PC-9 (cell line): ENCODE measurements at places on chromosomes 3 and 15. TPM values are rescaled to one million over a fixed set of nuclear protein-coding genes. Genes with fewer than 3 reads are reported as not detected.

DNA sequence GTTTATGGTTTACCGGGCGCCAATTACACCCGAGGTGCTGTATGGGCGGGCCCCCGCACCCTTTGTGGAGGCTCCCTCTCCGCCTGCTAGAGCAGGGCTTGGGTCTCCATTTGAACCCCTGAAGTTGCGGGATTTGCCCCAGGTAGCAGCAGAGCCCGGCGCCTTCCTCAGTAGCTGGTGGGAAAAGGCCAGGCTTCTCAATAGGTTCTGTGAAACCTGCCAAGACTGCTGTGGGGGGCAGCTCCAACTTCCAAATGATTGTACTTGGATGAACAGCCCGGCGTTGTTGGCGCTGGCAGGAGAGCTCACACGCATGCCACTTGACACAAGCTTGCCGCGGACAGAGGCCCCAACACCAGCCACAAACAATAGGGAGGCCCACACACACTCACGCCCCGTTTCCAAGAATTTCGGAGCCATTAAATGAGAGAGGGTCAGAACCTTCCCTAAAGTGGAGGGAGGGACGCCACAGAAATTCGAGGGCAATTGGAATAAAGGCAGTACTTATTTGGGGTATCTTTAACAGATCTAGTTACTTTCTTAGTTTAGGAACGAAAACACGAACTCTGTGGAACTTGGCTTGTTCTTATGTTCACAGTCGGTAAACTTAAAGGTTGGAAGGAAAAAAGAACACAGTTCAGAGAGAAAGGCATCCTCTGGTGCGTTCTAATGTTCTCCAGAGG lies 1.4 kb downstream of the EPHB3 start:
- H3K27ac ChIP-seq = no peak overlapping the region
- peaks cover 12% of the 10 kb centered on the region for H3K27me3 ChIP-seq
- DNase-seq = no peak
- H3K36me3 ChIP-seq = no peaks in the 10 kb centered on the region

DNA sequence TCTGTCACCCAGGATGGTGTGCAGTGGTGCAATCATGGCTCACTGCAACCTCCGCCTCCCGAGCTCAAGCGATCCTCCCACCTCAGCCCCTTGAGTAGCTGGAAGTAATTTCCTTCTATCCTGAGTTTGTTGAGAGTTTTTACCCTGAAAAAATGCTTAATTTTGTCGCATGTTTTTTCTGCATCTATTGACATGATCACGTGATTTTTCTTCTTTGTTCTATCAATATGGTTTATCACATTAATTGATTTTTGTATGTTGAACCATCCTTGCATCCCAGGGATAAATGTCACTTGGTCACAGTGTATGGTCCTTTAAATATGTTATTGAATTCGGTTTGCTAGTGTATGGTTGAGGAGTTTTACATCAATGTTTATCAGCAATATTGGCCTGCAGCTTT lies 11.9 kb upstream of the OR5K4 start:
- no peak overlapping the region for H3K4me3 ChIP-seq
- no peaks in the 10 kb centered on the region for H3K36me3 ChIP-seq
- no peak for DNase-seq
- no peaks in the 10 kb centered on the region for H3K4me1 ChIP-seq
- H3K27ac ChIP-seq = no peak overlapping the region
- H3K27me3 ChIP-seq = no peaks in the 10 kb centered on the region

Gene ISL2
- total RNA-seq = 0.24 and 0.63 TPM in 2 replicates

DNA sequence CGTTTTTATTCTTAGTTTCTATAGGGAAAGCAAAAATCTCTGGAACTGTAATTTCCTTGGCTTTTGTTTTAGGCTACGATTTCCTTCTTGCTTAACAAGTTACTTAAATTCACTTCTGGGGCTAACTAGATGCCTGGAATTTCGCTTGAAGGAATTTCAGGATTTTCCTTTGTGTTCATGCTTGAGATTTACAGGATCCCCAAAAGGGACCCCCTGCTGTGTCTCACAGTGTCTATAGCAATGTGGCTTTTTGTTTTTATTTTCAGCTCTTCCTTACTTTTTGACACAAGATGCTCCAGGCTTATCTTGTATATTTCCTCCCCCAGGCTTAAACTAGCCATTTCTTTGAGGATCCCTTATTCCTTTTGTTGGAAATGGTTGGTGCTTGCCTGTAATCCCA lies 95.5 kb upstream of the DPPA4 start:
- no peak overlapping the region for H3K4me3 ChIP-seq
- no peaks in the 10 kb centered on the region for H3K27me3 ChIP-seq
- H3K4me1 ChIP-seq = no peaks in the 10 kb centered on the region

GRCh38 chr15:52483707-52484106 lies 45.0 kb downstream of the MYO5A start:
- H3K4me3 ChIP-seq = no peak overlapping the region
- no peak for DNase-seq
- no peaks in the 10 kb centered on the region for H3K27me3 ChIP-seq
- no peak overlapping the region for H3K27ac ChIP-seq
- no peaks in the 10 kb centered on the region for H3K4me1 ChIP-seq
- H3K36me3 ChIP-seq = no peaks in the 10 kb centered on the region

DNA sequence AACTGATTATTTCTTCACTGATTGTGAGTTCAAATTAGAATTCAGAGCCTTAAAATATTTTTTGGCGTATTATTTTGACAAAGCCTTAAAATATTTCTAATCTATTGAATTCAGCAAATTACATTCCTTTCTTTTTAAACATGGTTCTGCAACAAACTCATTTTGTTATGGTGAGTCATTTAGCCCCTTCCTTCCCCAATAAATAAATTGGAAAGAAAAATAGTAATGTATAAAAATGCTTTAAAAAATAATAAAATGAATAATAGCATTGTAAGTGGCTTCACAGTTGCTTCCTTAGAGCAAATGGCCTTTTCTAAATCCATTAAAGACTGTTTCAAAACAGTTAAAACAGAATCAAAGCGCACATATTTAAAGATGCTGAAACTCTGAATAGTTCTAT lies 12.1 kb downstream of the CSNK1G1 start:
- no peak overlapping the region for H3K27ac ChIP-seq
- H3K27me3 ChIP-seq = no peaks in the 10 kb centered on the region
- no peak overlapping the region for H3K4me3 ChIP-seq
- H3K4me1 ChIP-seq = no peaks in the 10 kb centered on the region

DNA sequence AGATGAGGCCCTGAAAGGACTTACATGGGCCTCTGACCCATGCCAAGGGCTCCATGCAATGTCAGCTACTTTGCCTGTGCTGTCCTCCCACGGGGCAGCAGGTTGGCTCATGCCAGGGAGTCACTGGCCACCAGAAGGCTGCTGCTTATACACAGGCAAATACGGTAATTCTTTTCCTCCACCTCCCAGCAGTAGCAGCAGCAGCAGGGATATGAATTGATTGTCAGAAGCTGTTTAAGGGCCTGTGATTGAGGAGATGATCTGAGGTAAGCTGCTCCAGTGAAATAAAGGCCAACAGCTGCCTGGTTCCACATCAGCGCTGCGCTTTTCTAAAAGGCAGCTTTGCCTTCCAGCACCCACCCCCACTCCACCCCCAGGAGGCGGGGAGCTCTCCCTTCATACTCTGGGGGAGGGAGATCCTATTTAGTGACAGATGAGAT lies 250.5 kb downstream of the SHQ1 start:
- DNase-seq = no peak
- no peaks in the 10 kb centered on the region for H3K27me3 ChIP-seq
- H3K4me3 ChIP-seq = no peak overlapping the region
- no peaks in the 10 kb centered on the region for H3K36me3 ChIP-seq
- no peaks in the 10 kb centered on the region for H3K4me1 ChIP-seq
